ENCODE measurements at places on chromosomes 11 and 22.
A peak's percentile ranks its signal among the peaks of the same experiment; 100 is the strongest.

- peak; percentile 95 for DNase-seq
Observed at GRCh38 chr22:43789452-43789851, 22.7 kb downstream of the EFCAB6 start.

DNA sequence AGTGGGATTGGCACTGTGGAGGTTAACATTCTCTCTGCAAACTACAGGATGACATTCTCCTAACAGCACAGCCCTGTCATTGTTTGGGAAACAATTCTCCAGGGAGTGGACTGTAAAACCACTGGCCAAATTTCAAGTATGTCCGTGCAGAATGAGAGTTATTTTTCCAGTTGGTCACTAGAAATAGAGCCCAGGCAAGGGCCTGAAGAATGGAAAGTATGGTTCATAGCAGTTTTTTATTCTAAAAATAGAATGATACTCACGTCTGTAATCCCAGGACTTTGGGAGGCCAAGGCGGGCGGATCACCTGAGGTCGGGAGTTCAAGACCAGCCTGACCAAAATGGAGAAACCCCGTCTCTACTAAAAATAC lies 39.0 kb upstream of the CD44 start:
- DNase-seq, result peak; percentile 79

DNA sequence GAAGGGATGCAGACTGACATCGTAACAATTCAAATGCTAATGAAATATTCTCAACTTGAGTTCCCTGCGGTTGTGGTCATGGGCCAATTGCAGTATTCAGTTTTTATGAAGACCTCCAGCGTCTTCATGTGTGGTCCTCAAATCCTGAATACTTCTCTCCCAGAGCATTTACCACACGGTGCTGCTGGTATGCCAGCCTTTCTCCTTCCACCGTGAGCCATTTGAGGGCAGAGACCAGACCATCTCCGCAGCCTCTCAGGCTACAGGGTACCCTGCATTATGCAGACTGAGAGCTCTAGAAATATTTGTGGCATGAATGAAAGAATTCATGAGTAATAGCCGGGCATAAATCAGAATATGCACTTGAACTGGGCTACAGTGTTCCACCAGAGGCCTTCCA lies 289.7 kb downstream of the ST3GAL4 start:
- DNase-seq, result peak; percentile 24

DNA sequence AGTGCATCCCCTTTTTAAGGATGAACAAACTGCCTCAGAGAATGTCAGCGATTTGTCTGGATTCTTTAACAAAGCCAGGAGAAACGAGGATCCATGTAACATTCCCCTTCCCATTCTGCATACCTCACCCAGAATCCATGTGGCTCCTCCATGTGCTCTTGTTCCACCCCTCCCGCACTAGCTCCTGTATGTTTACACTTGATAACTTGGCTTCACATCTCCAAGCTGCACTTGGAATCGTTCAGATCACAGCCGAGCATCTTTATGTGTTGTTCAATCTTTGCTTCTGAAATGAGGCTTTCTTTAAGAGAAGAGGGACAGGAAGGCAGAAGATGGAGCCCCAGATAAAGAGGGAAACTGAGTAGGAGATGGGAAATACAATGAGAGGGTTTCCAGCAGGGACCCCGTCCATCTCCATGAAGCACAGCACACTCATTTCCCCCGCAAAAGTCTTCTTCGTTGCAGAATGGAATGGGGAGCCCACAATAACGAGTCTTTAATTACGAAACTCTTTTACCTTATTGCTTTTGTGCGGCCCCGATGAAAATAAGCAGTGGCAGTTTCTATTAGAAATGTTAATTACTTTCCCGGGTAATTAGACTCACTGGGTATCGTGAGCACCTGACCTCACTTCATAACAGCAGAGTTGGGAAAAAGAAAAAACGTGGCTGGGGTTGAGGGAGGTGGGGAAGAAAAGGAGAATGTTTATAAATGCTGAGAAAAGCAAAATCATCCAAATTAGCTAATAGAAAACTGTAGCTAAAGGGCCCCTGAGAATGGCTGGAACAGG lies 96.8 kb upstream of the ISX start:
- no peak for DNase-seq

- no peak for DNase-seq
Observed at GRCh38 chr11:72139500-72139899, 4.0 kb downstream of the FOLR3 start.

GRCh38 chr11:113162592-113162962 lies 151.8 kb upstream of the TTC12 start:
- no peak for DNase-seq
